T-helper 2 cell treated with Interferon-gamma antibody and Interleukin-4, amounts not matched to agents 5 μg/mL and 100 μg/mL, for 36 hours (primary cell): ENCODE measurements at places on chromosomes 12 and 14.

DNA sequence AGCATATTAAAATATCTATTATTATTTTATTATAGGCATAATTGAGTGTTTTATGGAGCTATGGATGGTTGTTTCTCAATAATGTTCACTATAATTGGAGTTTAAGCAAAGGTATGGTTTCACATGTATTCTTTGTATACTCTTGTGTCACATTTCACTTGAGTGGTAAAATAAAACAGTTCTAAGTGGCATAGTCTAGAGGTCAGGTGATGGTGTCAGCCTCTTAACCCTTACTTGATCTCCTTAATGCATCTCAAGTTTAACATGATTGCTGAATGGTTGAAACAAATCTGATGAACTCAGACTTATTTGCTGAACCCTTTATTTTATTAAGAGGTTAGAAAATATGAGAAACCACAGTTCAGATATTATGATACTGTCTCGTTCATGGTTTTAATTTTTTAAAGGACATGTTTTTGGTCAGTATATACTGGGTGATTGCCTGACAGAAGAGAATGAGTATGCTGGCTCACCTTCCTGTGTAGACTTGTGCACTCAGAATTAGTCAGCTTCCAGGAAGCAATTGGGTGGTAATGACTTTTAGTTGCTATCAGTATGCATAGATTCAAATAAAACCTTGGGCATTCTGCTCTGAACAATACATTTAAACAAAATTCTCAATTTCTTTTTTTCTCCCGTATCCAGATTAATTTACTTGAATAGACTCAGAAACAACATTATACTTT, 464.6 kb downstream of the PCNX1 start:
- peak overlapping the region; percentile 0 for H3K4me3 ChIP-seq
- H3K27me3 ChIP-seq = no peaks in the 10 kb centered on the region
- H3K4me1 ChIP-seq = peaks cover 21% of the 10 kb centered on the region
- H3K36me3 ChIP-seq = peaks cover 20% of the 10 kb centered on the region

- no peak overlapping the region for H3K4me3 ChIP-seq
- H3K27ac ChIP-seq = no peak overlapping the region
- no peak for DNase-seq
- H3K27me3 ChIP-seq = no peaks in the 10 kb centered on the region
- H3K4me1 ChIP-seq = no peaks in the 10 kb centered on the region
- H3K36me3 ChIP-seq = no peaks in the 10 kb centered on the region
Observed at GRCh38 chr12:2266666-2267620, 214.2 kb downstream of the CACNA1C start.

GRCh38 chr14:33948869-33949408, 1.9 kb downstream of the EGLN3 start:
- peak overlapping the region; percentile 86 for H3K4me3 ChIP-seq
- H3K27me3 ChIP-seq = peaks cover 67% of the 10 kb centered on the region
- no peak for DNase-seq
- H3K36me3 ChIP-seq = peaks cover 45% of the 10 kb centered on the region
- H3K27ac ChIP-seq = peak overlapping the region; percentile 4

GRCh38 chr14:90620568-90621077, 195.6 kb downstream of the TTC7B start:
- H3K4me3 ChIP-seq = no peak overlapping the region
- H3K36me3 ChIP-seq = no peaks in the 10 kb centered on the region
- H3K27ac ChIP-seq = no peak overlapping the region
- no peaks in the 10 kb centered on the region for H3K4me1 ChIP-seq

DNA sequence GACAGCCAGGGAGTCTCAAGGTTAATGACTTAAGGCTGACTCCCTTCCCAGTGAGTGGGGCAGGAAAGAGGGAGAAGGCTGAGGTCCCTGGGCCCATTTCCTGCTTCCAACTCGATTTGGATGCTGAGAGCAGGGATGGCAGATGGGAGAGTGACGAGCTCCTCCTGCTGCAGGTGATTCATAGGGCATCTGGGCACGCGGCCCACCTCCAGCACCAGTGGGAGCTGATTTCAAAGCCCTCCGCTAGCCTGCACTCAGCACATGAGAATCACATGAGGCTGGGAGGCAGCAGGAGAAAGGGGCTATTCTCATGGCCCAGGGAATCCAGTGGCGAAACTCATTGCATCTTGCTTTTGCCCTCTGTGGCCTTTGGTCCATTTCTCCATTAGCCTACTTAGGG, 90.8 kb downstream of the SSPN start:
- no peak overlapping the region for H3K27ac ChIP-seq
- H3K4me3 ChIP-seq = no peak overlapping the region

DNA sequence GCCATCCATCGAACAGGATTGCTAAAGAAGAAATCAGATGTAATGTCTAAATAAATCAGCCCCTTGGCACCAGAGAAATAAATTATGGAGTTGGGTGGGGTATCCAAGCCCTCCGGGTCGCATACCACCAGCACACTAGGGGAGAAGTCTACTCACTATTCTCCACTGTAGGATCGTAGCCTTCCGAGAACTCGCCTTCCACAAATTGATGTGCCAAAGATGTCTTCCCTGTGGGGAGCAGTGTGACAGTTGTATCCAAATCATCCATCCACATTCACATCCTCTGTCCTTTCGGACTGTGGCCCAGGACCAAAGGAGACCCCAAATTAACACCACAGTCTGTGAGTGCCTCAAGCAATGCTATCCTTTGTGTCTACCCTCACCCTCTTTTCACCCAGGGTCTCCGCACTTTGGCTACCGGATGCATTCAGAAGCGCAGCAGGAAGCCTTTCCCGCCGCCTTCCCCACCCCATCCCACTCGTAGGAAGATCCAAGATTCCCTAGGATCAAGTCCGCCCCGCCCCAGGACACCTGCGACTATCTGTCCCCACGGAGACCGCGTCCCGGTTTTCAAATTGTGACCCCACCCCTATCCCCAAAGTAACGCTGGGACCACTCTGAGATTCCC, 786 bp downstream of the RHEBL1 start:
- H3K27ac ChIP-seq = peak overlapping the region; percentile 94
- DNase-seq = no peak
- H3K36me3 ChIP-seq = peaks cover 5% of the 10 kb centered on the region

DNA sequence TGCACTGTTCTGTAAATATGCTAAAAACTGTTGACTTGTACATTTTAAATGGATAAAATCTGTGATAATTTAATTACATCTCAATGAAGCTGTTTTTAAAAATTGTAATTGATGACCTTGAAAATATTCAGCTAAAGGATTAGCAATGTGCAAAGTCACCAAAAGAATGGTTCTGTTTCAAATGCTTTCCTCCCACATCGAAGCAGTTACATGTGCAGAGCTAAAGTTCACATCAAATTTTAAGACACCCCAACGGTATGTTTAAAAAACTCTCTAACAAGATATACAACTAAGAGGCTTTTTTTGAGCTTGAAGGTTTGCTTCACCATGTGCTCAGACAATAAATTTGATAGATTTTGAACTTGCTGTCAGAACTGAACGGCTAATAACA, 114.6 kb upstream of the KRAS start:
- peaks cover 4% of the 10 kb centered on the region for H3K36me3 ChIP-seq
- no peak for DNase-seq
- H3K4me3 ChIP-seq = peak overlapping the region; percentile 69
- H3K27ac ChIP-seq = peak overlapping the region; percentile 88
- peaks cover 41% of the 10 kb centered on the region for H3K4me1 ChIP-seq

DNA sequence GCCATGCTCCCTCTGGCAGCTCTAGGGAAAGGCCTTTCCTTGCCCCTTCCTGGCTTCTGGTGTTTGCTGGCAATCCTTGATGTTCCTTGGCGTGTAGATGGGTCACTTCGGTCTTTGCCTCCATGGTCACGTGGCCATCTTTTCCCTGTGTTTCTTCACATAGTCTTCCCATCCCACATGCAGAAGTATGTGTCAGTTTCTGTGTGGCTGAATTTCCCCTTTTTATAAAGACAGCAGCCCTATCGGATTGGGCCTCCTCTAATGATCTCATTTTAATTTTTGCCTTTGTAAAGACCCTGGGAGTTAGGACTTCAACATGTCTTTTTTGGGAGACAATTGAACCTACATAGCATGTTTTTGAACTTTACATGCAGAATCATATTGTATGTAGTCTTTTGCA, 107.2 kb upstream of the FGD4 start:
- no peak for DNase-seq
- no peaks in the 10 kb centered on the region for H3K36me3 ChIP-seq
- H3K4me1 ChIP-seq = no peaks in the 10 kb centered on the region
- no peak overlapping the region for H3K4me3 ChIP-seq
- H3K27ac ChIP-seq = no peak overlapping the region
- no peaks in the 10 kb centered on the region for H3K27me3 ChIP-seq

- no peaks in the 10 kb centered on the region for H3K4me1 ChIP-seq
- H3K27me3 ChIP-seq = no peaks in the 10 kb centered on the region
- no peak for DNase-seq
- no peaks in the 10 kb centered on the region for H3K36me3 ChIP-seq
Observed at GRCh38 chr12:12930633-12931219, 21.2 kb downstream of the GPRC5D start.

GRCh38 chr14:90198541-90199060, 57.8 kb upstream of the PSMC1 start:
- no peaks in the 10 kb centered on the region for H3K4me1 ChIP-seq
- no peak for DNase-seq
- no peak overlapping the region for H3K27ac ChIP-seq
- no peaks in the 10 kb centered on the region for H3K36me3 ChIP-seq
- H3K4me3 ChIP-seq = no peak overlapping the region

DNA sequence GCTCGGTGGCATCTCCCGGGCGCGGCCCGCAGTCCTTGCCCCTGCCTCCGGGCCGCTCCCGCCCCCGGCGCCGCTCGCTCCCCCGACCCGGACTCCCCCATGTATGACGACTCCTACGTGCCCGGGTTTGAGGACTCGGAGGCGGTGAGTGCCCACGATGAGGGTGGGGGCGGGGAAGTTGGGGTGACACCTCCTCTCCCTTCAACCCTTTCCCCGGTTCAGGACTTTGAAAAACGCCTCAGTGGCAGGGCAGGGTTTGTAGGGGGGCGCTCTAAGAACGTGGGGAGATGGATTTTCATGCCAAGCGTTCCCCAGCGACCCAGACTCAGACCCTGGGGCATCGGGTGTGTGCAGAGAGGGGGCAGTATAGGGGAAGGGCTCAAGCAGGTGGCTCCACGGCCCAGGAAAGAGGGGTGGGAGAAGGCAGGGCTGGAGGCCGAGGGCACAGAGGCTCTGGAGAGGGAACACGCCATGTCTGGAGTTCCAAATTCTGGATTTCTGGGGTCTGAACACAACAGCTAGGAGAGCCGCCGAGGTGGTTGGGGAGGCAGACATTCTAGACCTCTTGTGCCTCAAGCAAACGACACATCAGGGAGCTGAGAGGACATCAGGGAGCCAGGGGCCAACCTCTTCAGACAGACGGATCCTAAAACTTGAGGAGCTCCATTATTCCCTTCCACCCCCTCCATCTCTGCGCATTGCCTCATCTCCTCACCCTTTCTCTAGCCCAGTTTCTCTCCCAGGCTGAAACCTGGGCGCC, 715 bp downstream of the CACNB3 start:
- H3K27ac ChIP-seq = no peak overlapping the region
- no peak for DNase-seq
- H3K4me3 ChIP-seq = peak overlapping the region; percentile 79
- H3K4me1 ChIP-seq = peaks cover 18% of the 10 kb centered on the region

DNA sequence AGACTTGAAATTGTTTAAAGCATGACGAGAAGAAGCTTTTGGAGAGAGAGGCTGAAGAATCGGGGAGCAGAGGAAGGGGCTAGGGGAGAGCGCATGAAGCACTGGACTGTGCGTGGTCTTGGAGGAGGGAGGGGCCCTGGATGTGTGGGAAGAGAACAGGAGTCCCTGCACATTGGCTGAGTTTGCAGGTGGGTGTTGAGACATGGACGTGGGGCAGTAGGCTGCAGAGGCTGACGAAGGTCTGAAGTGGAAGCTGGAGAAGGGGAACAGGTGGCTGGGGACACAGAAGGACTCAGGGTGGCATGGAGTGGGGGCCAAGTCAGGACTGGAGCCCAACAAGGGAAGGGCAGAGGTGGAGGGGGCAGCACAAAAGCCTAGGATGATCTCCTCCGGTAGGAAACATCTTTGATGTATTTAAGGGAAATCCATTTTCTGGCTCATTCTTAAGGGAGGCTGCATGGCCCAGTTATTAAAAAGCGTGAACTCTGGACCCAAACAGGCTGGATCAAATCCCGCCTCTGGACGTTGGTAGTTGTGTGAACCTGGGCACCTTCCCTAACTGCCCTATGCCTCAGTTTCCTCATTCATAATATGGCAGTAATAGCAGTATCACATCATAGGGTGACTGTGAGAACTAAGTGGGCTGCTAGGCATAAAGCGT, 29.0 kb downstream of the ADGRD1 start:
- H3K4me3 ChIP-seq = no peak overlapping the region
- no peaks in the 10 kb centered on the region for H3K4me1 ChIP-seq
- H3K36me3 ChIP-seq = no peaks in the 10 kb centered on the region
- no peak for DNase-seq
- H3K27ac ChIP-seq = no peak overlapping the region

DNA sequence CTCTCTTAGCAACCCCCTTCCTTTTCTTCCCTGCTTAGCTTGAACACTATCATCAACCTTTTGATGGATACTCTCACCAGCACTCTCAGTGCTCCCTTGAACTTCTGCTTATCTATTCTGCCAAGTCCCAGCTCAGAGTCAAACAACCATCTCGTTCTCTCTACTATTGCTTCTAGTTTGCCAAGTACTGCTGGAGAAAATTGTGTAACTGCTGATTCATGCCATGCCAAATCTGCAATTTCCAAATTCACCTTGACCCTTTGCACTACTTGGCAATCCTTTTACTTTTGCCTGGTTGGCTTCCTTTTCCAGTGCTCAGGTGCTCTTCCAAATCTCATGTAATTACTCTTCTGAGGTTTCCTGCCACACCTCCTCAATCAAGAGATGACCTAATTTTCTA, 2.8 kb upstream of the CCDC196 start:
- no peak overlapping the region for H3K4me3 ChIP-seq
- H3K36me3 ChIP-seq = no peaks in the 10 kb centered on the region
- no peaks in the 10 kb centered on the region for H3K4me1 ChIP-seq
- H3K27me3 ChIP-seq = peaks cover 5% of the 10 kb centered on the region
- no peak overlapping the region for H3K27ac ChIP-seq

DNA sequence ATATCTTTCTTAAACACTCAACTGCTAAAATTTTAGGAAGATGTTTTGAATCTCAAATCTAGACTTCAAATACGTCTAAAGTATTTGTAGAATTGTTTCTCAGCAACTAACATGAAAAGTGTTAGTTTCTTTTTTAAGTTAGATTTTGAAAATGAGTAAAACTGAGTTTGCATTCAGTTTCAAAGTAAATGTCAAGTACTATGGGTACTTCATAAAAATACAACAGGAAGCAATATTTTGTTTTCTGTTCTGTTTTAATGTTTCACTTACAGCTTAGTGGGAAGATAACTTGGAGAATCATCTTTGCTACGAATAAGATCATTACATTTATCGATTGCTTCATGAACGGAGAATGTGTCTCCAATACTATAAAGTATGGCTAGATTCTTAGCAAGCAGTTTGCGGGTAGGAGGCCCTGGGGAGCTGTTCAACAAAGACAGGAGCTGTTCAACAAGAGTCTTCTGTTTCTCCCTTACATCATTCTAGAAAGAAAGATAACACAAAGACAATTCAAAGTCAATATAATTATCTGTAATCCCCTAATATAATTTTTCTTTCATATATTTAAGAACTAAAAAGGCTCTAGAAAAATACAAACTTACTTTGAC, 20.2 kb downstream of the HEATR5A start:
- H3K36me3 ChIP-seq = peaks cover 7% of the 10 kb centered on the region
- no peak for DNase-seq
- no peaks in the 10 kb centered on the region for H3K27me3 ChIP-seq
- H3K4me3 ChIP-seq = peak overlapping the region; percentile 0
- peak overlapping the region; percentile 42 for H3K27ac ChIP-seq
